ENCODE measurements at places on chromosomes 7 and 10. TPM values are rescaled to one million over a fixed set of nuclear protein-coding genes. Genes with fewer than 3 reads are reported as not detected.

The TMEM178B gene
- 0.36 TPM for polyA plus RNA-seq

DNA sequence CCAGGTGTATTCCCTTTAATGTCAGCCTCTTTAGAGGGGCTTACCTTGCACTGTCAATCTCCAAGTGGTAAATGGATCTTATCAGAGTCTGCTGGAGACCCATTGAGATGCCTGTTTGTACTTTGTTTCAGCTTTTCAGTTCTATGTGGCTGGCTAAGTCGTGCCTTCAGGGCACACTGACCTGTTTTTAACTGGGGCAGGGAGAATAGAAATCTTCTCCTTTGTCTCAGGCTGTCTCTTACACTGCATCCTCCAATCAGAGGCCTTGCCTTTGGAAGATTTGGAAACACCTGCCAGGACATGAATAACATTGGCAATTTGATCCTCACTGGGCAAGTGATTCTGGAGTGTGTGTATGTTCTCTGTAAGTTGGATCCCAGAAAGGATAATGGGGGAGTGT lies 65.0 kb downstream of the POU6F2 start:
- no peak for DNase-seq

The TMEM213 gene
- polyA plus RNA-seq = 35.2 TPM

DNA sequence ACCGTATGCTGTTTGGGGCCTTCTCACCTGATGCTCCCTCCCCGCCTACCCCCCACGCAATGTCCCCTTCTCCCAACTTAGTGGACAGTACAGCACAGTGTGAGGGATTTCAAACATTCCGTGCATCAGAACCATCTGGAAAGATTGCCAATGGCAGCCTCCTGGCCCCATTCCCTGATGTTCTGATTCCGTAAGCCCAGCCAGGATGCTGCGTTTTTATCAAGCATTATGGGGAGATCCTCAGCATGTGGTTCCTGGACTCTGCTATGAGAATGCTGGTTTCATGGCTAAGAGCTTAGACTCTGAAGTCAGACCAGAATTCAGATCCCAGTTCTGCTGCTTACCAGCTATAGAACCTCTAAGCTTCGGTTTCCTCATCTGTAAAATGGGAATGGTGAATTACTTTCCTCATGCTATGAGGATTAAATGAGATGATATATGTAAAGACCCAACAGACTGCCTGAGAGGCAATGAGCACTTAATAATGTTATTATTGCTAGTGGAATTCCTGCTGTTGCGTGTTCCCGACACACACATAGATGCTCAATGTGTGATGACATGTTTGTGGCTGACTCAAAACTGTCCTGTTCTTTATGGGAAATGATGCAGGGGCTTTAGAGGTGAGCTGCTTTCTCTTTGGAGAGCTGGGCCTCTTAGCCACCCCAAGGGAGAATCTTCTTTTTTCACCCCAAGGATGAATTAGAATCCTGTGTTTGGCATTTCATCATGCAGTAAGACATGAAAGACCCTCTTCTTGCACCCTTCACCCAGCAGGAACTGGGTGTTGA lies 60.8 kb upstream of the SMNDC1 start:
- no peak for DNase-seq

The LIPM gene
- not detected for polyA plus RNA-seq

The GDF2 gene
- not detected for polyA plus RNA-seq

The MAGI2 gene
- 33.9 TPM for polyA plus RNA-seq

The DEPP1 gene
- polyA plus RNA-seq = 9.8 TPM

GRCh38 chr7:6202117-6202516 lies 70.3 kb downstream of the CYTH3 start:
- DNase-seq = no peak
